MV-4-11 (cell line): ENCODE measurements at places on chromosomes 2 and 18.

DNA sequence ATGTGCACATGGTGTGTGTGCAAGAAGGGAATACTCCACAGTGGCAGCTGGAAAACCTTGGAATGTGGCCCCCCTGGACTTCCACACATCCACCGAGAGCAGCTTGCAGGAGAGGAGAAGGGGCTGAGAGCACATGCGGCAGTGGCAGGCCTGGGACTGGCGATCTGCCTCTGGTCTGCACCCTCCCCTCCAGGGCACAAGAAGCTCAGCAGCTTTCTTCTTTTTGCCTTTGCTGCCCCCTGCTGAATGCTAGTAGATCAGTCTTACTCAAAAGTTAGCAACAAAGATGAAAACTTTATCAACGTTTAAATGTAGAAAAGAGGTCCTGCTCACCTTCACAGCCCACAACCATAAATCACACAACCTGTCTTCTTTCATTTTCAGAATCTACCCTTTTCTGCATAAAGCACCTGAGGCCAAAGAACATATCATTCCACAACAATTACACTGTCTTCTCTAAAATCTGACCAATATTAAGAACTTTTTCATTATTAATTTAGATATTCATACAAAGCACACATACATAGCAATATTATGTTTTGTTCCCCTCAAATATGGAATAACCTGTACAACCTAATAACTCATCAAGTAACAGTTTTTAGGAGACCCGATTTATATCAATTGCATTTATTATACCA, 34.6 kb downstream of the TGFBRAP1 start:
- peak; percentile 30 for DNase-seq

DNA sequence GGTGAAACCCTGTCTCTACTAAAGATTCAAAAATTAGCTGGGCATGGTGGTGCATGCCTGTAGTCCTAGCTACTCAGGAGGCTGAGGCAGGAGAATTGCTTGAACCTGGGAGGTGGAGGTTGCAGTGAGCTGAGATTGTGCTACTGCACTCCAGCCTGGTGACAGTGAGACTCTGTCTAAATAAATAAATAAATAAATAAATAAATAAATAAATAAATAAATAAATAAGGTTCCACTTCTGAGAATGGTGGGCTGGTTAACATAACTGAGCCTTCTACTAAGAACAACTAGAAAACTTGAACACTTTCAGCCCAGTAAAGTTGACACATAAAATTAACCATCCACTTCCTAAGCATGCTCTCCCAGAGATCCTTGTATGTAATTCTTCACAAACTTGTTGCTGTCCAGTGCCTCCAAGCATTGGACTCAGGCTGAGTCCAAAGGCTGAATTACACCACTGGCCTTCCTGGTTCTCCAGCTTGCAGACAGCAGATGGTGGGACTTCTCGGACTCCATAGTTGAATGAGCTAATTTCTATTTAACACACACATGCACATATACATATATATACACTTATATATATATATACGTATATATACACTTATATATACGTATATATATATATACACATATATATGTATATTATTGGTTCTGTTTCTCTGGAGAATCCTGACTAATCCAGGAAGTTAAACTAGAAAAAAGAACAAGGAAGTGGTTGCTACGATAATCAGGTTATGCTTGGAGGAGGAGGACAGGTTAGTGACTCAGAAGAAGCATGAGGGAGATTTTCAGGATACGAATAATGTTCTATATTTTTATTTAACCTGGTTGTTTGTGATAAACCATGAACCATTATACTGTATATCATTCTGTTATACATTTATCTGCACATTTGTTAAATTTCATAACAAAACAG, 348.8 kb downstream of the METTL4 start:
- DNase-seq: no peak

DNA sequence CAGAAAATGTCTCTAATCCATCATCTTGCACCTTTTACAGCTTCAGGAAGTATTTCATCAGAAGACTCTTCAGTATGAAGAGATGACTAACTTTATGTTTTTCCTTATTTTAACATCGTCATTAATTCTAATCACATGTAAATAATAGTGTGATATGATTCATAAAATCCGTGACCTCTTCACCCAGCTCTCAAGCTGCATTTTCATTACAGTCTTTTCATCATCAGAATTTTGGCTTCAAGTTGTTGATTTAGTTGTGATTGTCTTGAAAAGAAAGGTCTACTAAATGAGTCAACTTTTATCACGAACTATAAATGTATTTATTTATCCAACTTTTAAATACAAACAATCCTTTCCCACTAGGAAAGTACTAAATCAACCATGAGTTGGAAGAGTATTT, 410.3 kb downstream of the LRP1B start:
- no peak for DNase-seq

- DNase-seq: no peak
These were observed 18.4 kb downstream of the TMEM200C start for GRCh38 chr18:5876891-5877290.

- no peak for DNase-seq
These were observed 136.9 kb upstream of the IL1R2 start for GRCh38 chr2:101854877-101855276.

DNA sequence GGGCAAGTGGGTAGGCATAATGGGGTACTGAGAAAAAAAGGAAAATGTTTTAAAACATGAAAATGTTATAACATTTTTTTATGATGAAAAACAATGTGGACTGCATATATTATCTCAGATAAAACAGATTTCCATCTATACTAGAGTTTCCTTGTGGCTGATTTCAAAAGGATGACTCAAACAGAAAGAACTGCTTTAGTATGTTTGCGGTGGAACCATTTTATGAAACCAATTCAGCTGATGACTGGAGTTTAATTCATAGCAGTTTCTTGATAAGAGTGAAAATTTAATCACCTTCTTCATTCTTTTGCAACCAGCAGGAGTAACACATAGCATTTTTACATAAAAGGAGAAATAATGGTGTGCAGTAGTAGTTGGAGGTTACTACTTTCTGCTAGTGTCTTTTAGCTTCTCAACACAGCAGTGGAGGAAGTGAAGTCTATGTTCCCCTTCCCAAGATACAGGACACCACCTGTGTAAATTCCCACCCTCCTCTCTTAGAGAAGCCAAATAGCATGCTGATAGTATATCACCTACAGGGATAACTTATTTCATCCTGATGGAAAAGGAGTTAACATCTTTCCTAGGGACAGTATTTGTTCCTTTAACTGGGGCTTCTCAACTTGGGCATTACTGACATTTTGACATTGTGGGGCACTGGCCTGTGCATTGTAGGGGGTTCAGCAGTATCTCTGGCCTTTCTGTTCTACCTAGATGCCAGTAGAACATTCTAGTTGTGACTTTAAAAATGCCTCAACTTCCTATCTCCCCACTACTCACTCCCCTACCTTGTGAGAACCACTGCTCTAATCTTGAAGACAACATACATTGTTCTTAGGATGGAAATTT, 29.9 kb downstream of the PELI1 start:
- peak; percentile 28 for DNase-seq

DNA sequence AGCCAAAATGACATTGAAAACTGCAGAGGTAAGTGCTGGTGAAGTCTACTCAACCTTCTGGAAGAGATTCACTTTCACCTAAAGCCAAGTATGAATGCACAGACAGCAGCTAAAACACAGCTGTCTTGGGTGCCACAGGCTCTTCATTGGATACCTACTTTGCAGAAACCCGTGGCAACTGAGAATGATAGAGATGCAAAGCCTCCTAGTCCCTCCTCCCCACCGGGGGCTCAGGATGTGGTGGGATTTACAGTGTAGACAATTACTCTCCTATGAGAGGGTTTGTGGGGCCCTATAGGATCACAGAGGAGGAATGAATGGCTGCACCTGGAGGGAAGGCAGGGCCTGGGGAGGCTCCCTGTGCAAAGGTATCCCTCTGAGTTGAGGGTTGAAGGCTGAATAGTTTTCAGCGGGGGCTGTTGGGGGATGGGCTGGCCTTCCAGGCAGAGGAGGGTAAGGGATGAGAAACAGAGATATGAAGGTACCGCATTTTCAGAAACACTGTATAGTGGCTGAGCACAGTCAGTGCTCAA, 131.6 kb downstream of the RNF144A start:
- DNase-seq: no peak

GRCh38 chr2:118833716-118834439, 13.6 kb downstream of the EN1 start:
- DNase-seq: no peak

DNA sequence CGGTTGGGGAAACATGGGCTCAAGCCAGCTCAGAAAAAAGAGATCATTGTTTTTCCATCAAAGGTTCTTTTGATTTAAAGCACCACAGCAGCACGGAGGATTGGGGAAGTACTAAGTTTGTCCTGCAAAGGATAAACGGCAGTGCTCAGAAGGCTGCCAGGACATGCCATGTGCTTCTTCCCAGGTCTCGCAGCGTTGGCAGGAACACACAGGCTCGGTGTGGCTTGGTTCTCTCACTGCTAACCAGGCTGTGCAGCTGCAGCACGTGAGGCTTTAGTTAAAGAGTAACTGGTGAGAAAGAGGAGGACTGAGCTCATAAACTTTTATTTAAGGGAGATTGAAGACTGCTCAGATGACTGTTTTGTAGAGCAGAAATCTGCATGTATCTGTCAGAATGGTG, 264.3 kb downstream of the TSN start:
- DNase-seq: no peak

DNA sequence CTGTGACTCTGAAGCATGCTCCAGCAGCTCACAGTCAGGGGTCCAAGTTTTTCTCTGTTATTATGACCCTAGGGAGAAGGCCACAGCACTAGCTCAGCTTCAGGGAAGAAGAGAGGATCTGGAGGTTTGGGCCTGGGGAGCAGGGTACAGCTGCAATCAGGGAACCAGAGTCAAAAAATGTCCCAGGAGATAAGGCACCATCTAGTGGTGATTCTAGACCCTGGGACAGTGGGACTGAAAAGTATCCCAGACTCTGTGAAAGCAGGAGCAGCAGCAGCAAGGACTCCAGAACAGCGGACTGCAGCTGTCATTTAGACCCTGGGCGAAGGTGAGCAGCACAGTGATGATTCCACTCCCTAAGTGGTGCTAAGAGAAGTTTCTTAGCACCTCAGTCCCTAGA, 278.4 kb upstream of the DDX18 start:
- no peak for DNase-seq

- no peak for DNase-seq
These were observed 76.2 kb downstream of the NABP1 start for GRCh38 chr2:191754103-191754502.

DNA sequence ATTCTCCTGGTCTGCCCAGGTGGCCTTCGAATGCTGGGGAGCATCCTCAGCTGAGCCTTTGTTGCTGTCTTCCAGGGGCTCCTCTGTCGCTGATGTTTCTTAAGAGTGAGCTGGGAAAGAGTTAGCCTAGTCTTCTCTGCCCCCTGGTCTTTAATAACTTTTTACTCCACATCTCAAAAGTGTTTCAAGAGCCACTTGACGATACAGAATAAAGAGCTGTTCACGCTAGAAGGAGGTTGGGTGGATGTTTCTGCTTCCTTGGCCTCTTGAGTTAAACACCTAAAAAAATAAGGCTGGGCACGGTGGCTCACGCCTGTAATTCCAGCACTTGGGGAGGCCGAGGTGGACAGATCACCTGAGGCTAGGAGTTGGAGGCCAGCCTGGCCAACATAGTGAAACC, 2.8 kb upstream of the BUB1 start:
- DNase-seq: no peak

DNA sequence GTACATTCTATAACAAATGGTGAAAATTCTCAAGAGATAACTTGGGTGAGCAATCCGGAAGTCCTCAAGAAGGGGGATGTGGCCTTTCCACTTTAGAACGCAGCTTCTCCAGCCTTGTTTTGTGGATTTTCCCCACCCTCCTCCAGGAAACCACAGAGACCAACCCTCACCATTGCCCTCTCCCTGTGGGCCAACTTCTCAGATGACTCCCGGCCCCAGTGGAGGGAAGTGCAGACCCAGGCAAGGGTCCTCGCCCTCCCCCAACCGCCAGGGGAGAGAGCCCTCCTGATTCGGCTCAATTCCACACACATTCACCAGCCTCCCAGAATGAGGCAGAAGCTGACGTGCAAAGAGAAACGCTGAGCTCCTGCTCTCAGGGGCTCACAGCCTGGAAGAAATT, 277.2 kb downstream of the EIPR1 start:
- peak; percentile 42 for DNase-seq
